ENCODE measurements at places on chromosomes 7 and 10.

GRCh38 chr10:126016882-126017281 lies 120.5 kb downstream of the FANK1 start:
- no peak for DNase-seq

DNA sequence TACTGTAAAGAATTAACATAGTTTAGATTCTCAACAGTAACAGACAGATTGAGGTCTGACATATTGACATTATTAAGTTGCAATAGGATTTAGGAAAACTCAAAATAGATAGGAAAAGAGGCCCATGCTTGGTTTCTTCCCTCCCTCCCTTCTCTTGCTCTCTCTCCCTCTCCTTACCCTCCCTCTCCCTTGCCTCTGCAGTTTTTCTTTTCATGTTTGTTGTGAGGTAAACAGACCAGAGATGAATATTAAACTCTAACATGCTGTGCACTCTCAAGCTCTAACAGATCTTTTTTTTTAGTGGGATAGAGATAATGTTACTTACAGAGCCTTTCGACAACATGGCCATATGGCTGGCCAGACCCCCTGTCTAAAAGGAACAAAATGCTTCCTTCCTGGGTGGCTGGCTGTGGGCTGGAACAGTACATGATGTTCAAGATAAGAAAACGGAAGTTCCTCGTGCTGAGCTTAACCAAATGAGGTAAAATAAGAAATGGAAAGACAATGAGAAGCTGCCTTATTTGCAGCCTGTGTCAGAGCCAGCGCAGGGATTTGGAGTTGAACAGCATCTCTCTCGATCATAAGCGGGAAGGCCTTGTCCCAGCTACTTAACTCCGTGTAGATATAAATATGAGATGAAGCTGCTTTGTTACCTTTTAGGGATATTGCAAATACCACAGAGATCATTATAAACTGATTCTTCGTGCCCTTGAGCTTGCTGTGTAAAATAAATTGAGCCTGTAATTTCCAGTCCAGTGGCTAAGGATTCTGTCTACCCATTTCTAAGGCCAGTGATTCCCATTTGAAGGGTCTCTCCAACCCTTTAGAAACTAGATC lies 391.9 kb upstream of the NPVF start:
- no peak for DNase-seq

DNA sequence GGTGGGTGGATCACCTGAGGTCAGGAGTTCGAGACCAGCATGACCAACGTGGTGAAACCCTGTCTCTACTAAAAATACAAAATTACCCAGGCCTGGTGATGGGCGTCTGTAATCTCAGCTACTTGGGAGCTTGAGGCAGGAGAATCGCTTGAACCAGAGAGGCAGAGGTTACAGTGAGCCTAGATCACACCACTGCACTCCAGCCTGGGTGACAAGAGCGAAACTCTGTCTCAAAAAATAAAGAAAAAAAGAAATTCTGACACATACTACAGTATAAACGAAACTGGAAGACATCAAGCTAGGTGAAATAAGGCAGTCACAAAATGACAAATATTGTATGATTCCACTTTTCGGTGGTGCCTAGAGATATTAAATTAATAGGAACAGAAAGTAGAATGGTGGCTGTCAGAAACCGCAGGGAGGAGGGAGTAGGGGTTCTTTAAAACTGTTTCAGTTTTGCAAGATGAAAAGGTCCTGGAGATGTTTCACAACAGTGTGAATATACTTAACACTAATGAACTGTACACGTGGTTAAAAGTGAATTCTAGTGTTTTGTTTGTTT lies 23.2 kb downstream of the PILRA start:
- DNase-seq = no peak

GRCh38 chr7:113684165-113684564 lies 234.6 kb downstream of the PPP1R3A start:
- DNase-seq = no peak

Measured in A172 (cell line).